ENCODE measurements at places on chromosomes 2 and 18.

GRCh38 chr18:54916507-54916906 lies 42.8 kb downstream of the CCDC68 start:
- DNase-seq, result no peak

DNA sequence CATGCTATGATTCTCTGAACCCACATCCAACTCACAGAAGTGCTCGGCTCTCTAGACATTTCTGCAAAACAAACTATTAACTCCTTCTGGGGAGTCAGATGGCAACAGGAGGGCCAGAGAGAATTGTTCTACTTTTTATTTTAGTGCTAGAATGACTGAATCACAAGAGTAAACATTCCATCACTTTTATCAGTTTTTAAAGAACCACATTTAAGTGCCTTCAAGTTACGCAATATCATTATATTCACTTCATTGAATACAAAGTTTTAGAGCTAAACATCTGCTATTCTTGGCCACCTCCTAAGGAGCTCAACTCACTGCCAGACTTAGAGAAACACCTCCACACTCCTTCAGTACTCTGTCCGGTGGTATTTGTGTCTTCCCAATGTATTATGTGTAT lies 22.4 kb downstream of the B4GALT6 start:
- no peak for DNase-seq

GRCh38 chr2:73307720-73308119 lies 14.4 kb upstream of the EGR4 start:
- DNase-seq, result no peak

- DNase-seq, result no peak
Observed at GRCh38 chr18:8584798-8585197, 24.4 kb upstream of the RAB12 start.

DNA sequence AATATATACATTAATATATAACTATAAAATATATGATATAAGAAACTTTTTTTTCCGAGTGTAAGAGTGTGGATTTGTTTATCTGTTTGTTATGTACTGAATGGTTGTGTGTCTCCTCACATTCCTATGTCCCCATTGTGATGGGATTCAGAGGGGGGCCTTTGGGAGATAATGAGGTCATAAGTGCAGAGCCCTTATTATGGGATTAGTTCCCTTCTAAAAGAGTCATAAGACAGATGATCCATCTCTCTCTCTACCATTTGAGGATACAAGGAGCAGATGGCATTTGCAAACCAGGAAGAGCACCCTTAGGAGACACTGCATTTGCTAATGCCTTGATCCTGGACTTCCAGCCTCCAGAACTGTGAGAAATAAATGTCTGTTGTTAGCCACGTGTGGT lies 30.3 kb upstream of the SAP130 start:
- DNase-seq, result no peak

DNA sequence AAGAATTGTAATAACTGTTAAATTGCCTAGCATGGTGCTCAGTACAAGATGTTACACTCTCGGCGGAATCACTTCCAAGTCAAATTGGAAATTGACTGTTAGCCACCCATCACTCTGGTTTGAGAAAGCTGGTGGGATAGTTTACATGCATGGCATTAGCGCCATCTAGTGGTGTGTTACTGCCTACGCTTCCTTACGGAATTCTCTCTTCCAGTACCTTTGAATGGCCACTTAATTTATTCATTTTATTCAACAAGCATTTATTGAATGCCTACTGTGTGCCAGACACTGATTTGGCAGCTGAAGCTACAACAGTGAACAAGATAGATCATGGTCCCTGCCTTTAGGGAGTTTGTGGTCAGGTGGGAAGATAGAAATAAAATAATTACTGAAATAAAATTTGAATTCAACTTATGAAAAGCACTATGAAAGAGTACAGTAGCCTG lies 171.2 kb downstream of the TMEM247 start:
- DNase-seq, result peak; percentile 35

DNA sequence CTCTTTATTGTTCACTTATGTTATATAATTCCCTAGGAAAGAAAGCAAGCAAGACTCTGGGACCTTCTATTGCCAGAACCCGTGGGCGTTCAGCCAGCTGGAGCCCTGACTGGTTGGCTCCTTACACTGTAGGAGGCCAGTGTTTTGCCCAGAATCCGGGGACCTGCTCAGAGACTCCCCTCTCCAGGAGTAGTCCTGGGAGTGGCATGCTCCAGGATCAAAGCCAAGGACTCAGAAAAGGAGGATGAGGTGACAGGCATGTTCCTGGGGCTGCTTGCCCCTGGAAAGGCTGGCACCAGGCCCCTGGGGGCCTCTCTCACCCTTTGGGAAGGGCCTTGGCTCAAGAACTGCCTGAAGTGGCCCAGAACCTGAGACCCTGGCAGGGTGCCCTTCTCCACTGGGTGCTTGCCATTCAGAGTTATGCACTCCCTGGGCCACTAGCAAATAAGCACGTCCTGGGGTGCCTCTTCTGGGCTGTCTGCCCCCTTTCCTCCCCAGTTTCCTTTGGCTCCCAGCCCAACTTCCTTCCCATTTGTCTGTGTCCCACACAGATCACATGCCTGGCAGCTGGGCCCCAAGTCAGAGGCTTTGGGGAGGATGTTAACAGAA lies 19.6 kb upstream of the KIF3C start:
- no peak for DNase-seq

- no peak for DNase-seq
Observed at GRCh38 chr2:216693414-216694080, 1.8 kb downstream of the IGFBP5 start.

Data from activated CD4-positive, alpha-beta T cell treated with anti-CD3 and anti-CD28 coated beads for 24 hours (primary cell).